Brain (organoid and tissue), 16 donors: ENCODE measurements at places on chromosomes 5 and 9.

- peak; percentile 80 for DNase-seq
Observed at GRCh38 chr9:112487008-112487798, 576 bp downstream of the KIAA1958 start.

GRCh38 chr9:87725900-87726709 is at the start of gene CTSL:
CTSL (plus strand) TSS chr9:87726119; CDS start chr9:87727604, 1,485 bp downstream.
- DNase-seq, result peak; percentile 87

DNA sequence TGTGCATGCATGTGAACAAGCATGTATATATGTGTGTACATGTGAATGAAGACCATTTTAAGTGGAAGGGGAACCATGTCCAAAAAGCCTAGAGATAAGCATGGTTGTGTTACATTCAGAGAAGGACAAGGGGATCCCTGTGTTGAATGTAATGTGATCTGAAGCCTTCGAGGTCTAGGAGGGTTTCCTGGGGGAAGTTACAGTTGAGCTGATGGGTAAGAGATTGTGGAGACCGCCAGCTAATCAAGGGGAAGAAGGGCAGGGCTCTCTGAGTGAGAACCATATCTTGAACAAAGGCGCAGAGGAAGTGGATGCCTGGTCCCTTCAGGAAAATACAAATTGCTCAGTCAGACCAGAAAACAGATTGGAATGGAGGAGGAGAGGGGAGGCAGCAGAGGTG is 45.5 kb upstream of the TNFSF15 start:
- DNase-seq, result no peak

GRCh38 chr5:167036585-167036984 is 1254.9 kb upstream of the WWC1 start:
- no peak for DNase-seq

GRCh38 chr5:12175914-12176585 is 271.8 kb upstream of the CTNND2 start:
- DNase-seq, result no peak

DNA sequence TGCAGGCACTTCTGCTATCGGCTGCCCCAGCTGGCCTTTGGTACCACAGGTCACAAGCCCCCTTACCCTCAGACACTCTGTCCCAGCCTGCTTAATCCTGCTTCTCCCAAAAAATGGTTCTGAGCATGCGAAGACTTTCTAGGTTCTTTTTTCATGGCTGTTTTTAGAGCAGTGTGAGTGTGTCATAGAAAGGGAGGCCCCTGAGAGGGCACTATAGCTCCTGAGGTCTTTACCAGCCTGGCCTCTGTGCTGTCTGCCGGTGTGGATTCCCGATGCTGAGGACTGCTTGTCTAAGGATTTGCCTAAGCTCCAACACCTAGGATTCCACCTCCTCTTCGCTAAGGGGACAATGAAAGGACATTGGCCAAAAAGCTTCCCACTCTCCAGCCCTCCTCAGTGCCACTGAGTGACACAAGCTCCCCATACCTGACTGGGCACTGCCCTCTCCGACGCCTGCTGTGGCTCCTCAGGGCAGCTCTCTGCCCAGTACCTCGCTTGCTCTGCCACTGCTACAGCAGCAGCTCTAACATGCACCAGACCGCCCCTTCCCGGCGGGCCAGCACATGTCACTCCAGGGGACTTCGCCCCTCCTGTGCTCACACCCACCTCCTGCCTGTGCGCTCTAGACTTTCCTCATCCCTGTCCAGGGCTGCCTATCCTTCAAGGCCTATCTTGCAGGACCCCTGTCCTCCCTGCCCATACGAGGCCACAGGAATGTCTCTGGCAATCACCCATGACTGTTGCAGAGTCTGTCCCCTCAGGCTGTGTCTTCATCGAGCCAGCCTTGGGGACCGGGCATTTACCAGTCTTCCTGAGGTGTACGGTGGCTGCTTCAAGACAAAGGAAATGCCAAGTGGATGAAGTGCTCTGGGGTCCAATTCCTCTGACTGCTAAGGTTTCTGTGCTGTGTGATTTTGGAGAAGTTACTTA is 21.0 kb downstream of the MACROH2A1 start:
- DNase-seq, result no peak

DNA sequence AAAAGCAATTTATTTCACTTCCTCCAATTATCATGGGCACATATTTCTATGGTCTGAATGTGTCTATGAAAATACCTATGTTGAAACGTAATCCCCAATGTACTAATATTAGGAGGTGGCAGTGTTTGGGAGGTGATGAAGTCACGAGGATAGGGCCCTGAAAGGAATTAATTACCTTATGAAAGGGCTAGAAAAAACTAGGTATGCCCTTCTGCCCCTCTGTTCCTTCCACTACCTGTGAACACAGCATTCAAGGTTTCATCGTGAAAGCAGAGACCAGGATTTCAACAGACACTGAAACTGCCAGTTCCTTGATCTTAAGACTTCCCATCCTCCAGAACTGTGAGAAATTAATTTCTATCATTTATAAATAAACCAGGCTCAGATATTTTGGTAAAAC is 1037.1 kb upstream of the C9orf72 start:
- DNase-seq, result no peak

GRCh38 chr9:76707510-76707909 is 56.7 kb upstream of the PCA3 start:
- no peak for DNase-seq

- no peak for DNase-seq
Observed at GRCh38 chr9:37036371-37036775, 2.3 kb upstream of the PAX5 start.

DNA sequence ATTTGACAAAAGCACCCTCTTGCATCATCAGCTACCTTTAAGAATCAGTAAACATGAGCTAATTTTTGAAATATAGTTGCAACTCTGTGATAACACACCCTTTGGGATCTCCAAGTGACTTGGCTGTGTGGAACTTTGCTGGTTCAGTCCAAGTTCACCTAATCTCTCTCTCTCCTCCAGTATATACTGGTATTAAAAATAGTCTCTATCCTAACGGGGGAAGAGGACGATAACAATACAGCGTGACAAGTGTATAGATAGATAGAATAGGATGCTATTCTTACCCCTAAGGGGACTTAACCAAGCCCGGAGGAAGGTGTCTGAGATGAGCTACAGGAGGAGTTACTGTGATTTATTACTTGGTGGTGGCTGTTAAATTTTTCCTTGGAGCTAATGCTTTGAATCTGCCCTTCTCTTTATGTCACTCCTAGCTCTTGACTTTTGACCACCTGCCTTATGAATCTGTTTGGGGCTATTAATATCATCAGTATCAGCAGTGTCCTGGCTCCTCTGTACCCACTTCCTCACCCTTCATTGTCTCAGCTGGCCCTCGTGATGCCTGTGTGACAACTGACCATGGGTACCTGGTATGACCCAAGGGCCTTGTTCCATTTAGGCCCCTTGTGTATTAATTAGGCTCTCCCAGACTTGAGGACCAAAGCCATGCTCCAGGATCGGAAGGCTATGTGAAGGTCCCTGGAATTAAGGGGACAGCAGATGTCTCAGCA is 223.9 kb downstream of the SREK1 start:
- DNase-seq, result no peak

GRCh38 chr5:115855959-115856358 is 14.2 kb downstream of the AP3S1 start:
- no peak for DNase-seq

DNA sequence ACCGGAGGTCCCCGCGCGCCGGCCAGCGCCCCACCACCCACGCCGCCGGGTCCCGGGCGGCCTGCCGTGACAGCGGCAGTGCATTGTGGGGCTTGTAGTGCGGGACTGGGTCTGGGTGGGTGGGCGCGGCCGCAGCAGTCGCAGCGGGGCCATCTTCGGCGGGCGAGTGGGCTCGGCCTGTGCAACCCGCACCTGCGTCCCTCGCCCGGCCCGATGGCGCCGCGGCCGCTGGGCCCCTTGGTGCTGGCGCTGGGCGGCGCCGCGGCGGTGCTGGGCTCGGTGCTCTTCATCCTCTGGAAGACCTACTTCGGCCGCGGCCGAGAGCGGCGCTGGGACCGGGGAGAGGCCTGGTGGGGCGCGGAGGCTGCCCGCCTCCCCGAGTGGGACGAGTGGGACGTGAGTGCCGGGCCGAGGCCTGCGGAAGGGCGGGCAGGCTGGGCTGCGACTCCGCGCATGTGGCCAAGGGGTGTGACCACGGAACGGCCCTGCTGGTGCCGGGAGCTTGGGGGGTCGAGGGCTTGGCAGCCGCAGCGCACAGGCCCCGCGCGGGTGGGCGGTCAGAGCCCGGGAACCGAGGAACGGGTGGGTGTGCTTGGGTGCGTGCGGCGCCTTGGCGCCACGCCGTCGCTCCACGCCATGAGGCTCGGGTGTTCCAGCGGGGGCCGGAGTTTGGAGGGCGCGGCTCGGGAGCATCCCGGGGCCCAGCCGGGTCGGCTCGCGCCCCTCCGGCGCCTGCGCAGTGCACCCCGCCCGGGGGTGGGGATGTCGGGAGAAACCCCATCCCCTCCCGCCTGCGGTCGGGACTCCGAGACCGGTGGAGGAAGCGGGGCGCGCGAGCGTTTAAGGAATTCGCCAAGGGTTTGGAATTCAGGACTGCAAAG is at the start of gene ARL10:
TSS of gene ARL10 (plus strand) at position 137 of the 881 bp plus-strand sequence. CDS start at position 214, 77 bp downstream.
- DNase-seq, result peak; percentile 84

GRCh38 chr9:120677965-120678364 is 36.3 kb downstream of the MEGF9 start:
- DNase-seq, result no peak

- no peak for DNase-seq
Observed at GRCh38 chr5:73558950-73559349, 6.5 kb downstream of the ANKRA2 start.

DNA sequence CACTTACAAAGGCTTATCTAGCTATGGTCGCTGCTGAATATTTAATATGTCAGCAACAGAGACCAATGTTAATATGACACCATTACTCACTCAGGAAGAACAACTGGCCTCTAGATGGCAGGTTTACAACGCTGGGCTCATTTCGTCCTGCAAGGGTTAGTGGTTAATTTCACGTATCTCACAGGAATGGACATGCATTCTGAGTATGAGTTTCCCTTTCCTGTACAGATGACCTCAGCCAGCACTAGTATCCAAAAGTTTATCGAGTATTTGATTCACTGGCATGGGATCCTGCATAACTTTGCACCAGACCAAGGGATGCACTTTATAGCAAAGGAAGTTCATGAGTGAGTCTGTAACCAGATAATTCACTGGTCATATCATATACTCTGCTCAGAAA is 8.7 kb upstream of the TRPC7 start:
- peak; percentile 37 for DNase-seq

DNA sequence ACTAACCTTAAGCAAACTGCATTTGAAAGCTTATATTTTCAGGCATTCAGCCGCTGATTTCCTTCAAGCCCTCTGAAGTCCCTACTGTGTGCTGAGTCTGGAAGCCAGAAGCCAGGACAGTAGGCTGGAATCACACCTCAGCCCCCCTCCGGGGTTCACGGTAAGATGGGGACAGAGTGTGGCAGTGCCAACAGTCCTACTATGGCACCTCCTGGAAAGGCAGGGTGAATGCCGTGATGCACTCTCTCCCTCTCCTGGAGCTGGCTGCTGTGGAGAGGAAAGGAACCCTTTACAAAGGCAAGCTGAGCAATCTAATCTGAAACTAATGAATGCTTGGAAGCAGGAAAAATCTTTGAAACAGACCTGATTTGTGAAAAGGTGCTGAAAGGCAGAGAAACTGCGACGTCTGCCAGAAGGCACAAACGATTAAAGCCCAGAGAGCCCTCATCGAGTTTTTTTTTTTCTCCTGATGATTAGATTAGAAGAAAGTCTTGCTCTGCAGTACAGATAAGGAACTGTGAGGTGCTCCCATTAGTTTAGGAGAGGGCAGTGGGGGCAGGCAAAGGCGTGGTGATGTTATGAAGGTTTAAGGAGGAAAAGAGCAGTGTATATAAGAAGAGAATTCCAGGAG is 21.0 kb downstream of the ANKH start:
- peak; percentile 84 for DNase-seq

GRCh38 chr5:73917891-73918290 is 291.9 kb downstream of the ARHGEF28 start:
- DNase-seq, result peak; percentile 79

- no peak for DNase-seq
Observed at GRCh38 chr5:53490747-53491146, 10.3 kb downstream of the FST start.

DNA sequence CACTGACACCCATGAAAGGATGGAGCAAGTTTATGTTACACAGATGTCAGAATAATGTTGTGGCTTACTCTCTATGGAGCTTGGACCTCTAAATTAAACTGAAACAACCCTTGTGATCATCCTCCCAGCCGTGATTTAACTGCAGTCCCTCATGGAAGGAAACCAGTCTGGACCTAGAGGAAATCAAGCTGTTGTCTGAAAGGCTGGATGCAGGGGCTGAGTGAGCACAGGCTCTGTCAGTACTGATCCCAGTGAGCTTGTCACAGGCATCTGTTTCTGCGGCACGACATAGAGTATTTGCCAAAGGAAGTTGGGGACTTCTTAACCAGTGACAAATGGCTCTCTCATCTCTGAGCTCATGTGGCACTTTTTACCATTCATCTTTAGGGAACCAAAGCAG is 282.9 kb upstream of the MAP3K1 start:
- DNase-seq, result peak; percentile 69

GRCh38 chr5:99928490-99928889 is 606.7 kb upstream of the FAM174A start:
- DNase-seq, result no peak

DNA sequence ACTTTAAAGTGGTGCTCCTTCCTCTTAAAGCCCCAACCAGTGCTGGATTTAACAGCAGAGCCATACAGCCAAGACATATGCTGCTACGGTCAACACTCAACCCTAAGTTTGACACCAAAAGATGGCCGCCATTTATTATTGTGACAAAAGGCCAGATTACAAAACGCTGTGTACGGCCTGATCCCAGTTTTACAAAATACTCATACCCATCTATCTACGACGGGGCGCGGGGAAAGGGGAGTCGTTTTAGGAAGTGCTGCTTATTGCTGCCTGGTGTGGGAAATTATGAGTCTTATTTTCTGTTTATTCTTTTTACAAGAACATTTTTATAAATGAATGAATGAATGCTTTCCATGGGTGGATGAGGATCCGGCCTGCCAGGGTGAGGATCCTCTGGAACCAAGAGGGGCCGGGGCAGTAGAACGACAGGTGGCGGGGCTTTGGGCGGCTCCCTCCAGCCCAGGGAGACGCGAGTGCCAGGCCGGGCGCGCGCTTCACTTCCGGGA is 457 bp upstream of the IDNK start:
- DNase-seq, result no peak

GRCh38 chr5:9930156-9930555 is 300.0 kb upstream of the TAS2R1 start:
- DNase-seq, result no peak

GRCh38 chr5:132760601-132761317 is 13.5 kb downstream of the CCNI2 start:
- DNase-seq, result no peak

GRCh38 chr9:91690540-91691249 is 259.3 kb downstream of the ROR2 start:
- no peak for DNase-seq
